Type B pancreatic cell (in vitro differentiated cells): ENCODE measurements at places on chromosomes 16 and 17. TPM values are rescaled to one million over a fixed set of nuclear protein-coding genes. Genes with fewer than 3 reads are reported as not detected.

- DNase-seq: no peak
Observed at GRCh38 chr17:47670064-47670463, 20.3 kb downstream of the KPNB1 start.

DNA sequence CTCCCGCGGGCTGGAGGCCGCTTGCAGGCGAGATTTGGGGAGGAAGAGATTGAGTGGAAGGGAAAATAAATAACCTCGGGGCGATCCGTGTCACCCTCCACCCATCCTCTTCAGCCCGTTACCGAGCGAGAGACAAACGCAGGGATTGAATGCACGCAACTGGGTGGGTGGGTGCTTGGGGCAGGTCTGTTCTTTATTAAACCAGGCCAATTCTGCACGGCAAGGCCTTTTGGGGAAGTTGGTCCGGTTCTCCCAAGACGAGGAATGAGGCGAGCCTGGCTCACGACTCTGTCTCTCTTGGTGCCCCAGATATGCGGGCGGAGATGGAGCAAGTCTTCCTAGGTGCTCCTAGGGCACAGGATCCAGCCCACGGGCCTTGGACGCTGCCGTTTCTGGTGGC lies 396 bp upstream of the HOXB7 start:
- DNase-seq: no peak

- DNase-seq: no peak
Observed at GRCh38 chr17:15942207-15942833, 2.6 kb upstream of the ADORA2B start.

GRCh38 chr17:44033861-44034408 lies 19.2 kb upstream of the TMEM101 start:
- DNase-seq: no peak

Gene MYH8
- total RNA-seq: 0.05 and 0.68 TPM in 2 replicates
